ENCODE measurements at places on chromosomes 16 and 17. TPM values are rescaled to one million over a fixed set of nuclear protein-coding genes. Genes with fewer than 3 reads are reported as not detected.

GRCh38 chr16:9351440-9351839 is 260.0 kb downstream of the HAPSTR1 start:
- DNase-seq, result no peak

- no peak for DNase-seq
Observed at GRCh38 chr17:8128125-8128784, 4.3 kb upstream of the HES7 start.

KDM6B gene
- total RNA-seq, result 29.0 TPM

CA4 gene
- 2.9 TPM for total RNA-seq

DNA sequence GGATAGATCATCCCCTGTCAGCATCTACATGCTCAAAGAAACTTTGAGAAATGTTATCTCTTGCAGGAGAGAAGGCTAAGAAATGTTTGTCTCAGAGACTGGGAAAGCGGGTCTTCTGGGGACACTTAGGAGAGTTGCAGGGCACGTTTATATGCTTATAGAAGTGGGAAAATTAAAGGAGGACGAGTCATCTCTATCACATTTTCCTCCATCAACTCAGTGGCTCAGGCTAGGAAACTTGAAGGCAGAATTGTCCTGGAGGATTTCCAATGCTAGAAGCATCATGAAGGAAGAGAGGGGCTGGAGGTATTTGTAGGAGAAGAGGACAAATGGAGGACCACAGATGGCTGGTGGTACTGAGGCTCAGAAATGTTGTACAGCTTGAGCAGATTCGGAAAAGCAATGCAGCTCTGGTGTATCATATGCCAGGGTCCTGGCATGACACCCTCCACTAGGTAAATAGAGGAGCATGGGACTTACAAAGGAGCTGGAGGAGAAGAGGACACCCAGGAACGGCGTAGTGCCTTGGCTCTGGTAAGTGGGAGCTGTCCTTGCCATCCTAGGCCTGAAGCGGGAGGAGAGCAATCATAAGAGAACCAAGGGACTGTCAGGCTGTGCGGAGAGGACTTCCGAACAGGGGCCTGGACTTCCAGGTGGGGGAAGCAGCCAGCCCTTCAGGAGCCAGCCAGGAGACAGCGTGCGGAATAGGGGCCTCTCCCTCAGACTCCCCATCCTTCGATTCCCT is 4.5 kb upstream of the HS3ST3B1 start:
- DNase-seq, result no peak

- no peak for DNase-seq
Observed at GRCh38 chr17:49252148-49252695, 21.6 kb upstream of the PHOSPHO1 start.

IL21R gene
- 0.56 TPM for total RNA-seq

NEUROD2 gene
- total RNA-seq, result not detected

- no peak for DNase-seq
Observed at GRCh38 chr17:28622186-28622585, 8.2 kb upstream of the RSKR start.

NLK gene
- total RNA-seq, result 13.6 TPM

- peak; percentile 69 for DNase-seq
Observed at GRCh38 chr17:80888276-80889160, 103.1 kb upstream of the CHMP6 start.

GRCh38 chr16:69111876-69112230 is 6.4 kb downstream of the HAS3 start:
- DNase-seq, result peak; percentile 61

DNA sequence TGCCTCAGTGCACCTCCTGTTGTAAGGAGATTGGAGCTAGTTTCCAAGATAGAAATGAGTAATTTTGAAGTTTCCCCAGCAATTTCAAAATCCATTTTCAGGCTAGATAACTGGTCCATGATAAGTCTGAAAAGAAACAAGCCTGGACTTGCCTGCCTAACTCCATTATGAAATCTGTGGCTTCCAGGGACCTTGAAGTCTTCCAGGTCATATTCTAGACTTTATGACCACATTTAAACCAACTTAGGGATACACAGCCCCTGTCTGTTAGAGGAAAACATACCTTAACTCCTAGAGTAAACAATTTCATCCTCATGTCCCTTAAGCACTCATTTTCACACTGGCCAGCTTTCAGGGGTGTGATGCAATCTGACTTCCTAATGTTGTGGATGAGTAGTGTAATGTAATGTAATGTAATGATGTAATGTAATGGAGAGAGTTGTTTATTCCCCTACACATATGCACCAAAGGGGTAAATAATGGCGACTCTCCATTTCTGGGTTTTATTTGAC is 96.7 kb upstream of the FAM20A start:
- no peak for DNase-seq

DNA sequence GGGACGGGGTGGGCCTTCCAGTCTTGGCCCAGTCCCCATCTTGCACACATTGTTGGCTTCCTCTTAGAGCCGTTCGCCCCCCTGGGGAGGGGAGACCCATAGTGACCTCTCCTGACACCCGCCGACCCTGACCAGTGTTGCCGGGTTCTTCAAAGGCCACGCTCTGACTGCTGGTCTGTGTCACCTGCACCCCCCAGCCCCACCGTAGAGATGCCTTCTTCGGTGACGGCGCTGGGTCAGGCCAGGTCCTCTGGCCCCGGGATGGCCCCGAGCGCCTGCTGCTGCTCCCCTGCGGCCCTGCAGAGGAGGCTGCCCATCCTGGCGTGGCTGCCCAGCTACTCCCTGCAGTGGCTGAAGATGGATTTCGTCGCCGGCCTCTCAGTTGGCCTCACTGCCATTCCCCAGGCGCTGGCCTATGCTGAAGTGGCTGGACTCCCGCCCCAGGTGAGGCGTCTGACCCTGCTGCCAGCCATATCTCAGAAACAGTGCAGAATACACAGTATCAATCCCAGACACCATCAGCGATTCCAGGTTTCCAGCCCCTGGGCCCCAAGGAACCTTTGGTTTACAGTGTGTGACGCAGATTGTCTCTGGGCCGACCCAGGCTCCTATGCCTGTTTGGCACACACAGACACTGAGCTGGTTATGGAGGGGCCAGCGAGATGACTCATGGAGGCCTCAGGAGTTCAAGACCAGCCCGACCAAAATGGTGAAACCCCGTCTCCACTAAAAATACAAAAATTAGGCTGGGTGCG is 1.3 kb downstream of the SLC26A11 start:
- no peak for DNase-seq

- peak; percentile 77 for DNase-seq
Observed at GRCh38 chr16:88004391-88004790, 53.2 kb downstream of the BANP start.

ALDH3A1 gene
- not detected for total RNA-seq

- no peak for DNase-seq
Observed at GRCh38 chr16:56241596-56241995, 50.3 kb downstream of the GNAO1 start.

- no peak for DNase-seq
Observed at GRCh38 chr16:86307514-86307903, 202.8 kb upstream of the FOXF1 start.

- DNase-seq, result no peak
Observed at GRCh38 chr17:55410722-55411462, 10.7 kb downstream of the MMD start.

GRCh38 chr16:77637940-77638339 is 84.4 kb upstream of the NUDT7 start:
- no peak for DNase-seq

GRCh38 chr17:8459107-8459506 is 23.4 kb downstream of the NDEL1 start:
- no peak for DNase-seq

- no peak for DNase-seq
Observed at GRCh38 chr17:79923974-79924638, 84.9 kb upstream of the CBX4 start.

- no peak for DNase-seq
Observed at GRCh38 chr16:61237884-61238485, 798.3 kb downstream of the CDH8 start.

- DNase-seq, result no peak
Observed at GRCh38 chr16:4227040-4227332, 14.9 kb downstream of the SRL start.

CCL17 gene
- not detected for total RNA-seq

CXCL16 gene
- total RNA-seq, result 20.4 TPM

- no peak for DNase-seq
Observed at GRCh38 chr17:33366960-33367359, 73.9 kb upstream of the ASIC2 start.

SCNN1B gene
- 2.7 TPM for total RNA-seq

DNA sequence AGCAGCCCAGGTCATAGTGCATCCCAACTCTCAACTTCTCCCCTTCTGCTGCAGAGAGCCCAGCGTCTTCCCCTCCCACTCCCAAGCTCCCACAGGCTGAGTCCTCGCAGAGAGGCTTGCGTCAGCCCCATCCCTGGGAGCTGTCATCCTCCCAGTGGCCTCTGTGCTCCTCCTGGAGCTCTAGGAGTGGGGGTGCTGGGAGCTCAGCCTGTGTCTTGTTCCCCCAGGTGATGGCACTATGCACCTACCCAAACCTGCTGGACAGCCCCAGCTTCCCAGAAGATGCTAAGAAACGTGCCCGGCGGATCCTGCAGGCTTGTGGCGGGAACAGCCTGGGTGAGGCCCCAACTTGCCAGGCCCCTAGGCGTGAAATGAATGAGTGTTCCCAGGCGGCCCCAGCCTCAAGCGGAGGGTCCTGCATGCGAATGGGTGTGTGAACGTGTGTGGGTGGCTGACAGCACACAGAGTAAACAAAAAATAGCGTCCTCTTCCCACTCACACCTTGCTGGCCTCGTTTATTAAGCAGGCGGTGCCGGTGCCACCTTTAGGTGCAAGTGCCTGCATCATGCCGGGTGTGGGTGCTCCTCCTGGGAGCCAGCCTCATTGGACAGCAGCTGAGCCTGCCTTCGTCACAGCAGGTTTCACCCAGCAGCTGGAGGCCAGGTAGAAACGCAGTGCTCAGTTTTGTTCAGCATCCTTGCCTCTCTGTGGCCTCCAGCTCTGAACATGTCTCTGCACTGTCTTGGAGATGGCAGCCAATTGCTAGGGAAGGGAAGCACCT is 16.5 kb downstream of the GPT2 start:
- DNase-seq, result no peak

DNA sequence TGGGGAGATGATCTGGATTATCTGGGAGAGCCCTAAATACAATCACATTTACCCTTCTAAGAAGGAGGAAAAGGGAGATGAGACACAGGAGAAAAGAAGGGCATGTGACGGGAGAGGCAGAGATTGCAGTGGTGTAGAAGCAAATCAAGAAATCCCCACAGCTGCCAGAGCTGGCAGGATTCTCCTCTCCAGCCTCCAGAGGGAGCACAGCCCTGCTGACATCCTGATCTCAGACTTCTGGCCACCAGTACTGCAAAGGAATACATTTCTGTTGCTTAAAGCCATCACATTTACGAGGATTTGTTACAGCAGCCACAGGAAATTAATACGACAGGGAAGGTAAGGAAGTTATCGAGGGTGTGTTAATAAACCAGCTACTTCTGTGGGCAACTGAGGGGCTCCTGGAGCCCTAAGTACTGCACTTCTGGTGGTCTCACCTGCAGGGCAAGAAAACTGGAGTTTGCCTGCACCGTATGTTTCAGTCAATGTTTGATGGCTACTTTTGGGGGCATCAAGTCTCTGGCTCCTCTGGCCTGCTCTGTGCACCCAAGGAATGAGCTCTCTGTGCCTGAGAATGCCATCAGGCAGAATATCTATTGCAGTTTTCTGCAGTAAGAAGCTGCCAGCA is 22.9 kb upstream of the CDH13 start:
- no peak for DNase-seq

FBXO39 gene
- total RNA-seq, result 0.67 TPM

DNA sequence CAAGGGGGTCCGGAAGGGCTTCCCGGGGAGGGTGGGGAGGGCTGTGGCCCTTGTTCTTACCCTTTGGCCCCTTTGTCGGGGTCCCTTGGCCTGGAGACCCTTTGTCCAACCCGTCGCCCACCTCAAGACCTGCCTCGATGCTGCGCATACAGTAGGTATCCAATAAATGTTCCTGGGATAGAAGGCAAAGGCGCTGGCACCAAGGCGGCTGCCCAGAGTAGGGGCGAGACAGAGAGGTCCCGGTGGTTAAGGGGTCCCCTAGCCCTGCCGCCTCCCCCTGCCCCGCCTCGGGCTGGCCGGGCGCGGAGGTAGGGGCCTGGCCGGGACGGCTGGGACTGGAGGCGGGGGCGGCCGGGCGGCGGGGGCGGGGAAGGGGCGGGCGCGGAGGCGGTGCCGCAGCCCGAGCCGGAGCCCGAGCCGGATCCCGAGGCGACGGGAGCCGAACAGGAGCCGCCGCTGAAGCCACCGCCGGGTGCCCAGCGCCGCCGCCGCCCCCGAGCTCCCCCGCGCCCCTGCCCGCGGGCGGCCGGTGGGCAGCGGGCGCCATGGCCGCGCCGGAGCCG is at the start of gene NHERF2:
TSS of gene NHERF2 (plus strand) at position 442 of the 563 bp plus-strand sequence. CDS start at position 546, 104 bp downstream.
- DNase-seq, result no peak

SOST gene
- not detected for total RNA-seq

ZG16B gene
- not detected for total RNA-seq

- no peak for DNase-seq
Observed at GRCh38 chr17:82296511-82297279, 20.7 kb downstream of the CD7 start.

PMFBP1 gene
- total RNA-seq, result 0.57 TPM

- DNase-seq, result no peak
Observed at GRCh38 chr16:10121491-10121890, 60.7 kb downstream of the GRIN2A start.

AATK gene
- total RNA-seq, result 3.3 TPM

MILR1 gene
- total RNA-seq, result 9.4 TPM

CD300LB gene
- 0.23 TPM for total RNA-seq

ITGAD gene
- total RNA-seq, result 0.24 TPM

- no peak for DNase-seq
Observed at GRCh38 chr17:10610884-10611283, 46.2 kb downstream of the MYH3 start.

MYH8 gene
- total RNA-seq, result not detected

Data from posterior vena cava (tissue), 2 donors.